ENCODE measurements at places on chromosomes 6 and 20.

- DNase-seq = no peak
Measured at GRCh38 chr20:46237227-46237626, 71.1 kb downstream of the CDH22 start.

- no peak for DNase-seq
Measured at GRCh38 chr20:47067776-47068175, 173.1 kb downstream of the EYA2 start.

DNA sequence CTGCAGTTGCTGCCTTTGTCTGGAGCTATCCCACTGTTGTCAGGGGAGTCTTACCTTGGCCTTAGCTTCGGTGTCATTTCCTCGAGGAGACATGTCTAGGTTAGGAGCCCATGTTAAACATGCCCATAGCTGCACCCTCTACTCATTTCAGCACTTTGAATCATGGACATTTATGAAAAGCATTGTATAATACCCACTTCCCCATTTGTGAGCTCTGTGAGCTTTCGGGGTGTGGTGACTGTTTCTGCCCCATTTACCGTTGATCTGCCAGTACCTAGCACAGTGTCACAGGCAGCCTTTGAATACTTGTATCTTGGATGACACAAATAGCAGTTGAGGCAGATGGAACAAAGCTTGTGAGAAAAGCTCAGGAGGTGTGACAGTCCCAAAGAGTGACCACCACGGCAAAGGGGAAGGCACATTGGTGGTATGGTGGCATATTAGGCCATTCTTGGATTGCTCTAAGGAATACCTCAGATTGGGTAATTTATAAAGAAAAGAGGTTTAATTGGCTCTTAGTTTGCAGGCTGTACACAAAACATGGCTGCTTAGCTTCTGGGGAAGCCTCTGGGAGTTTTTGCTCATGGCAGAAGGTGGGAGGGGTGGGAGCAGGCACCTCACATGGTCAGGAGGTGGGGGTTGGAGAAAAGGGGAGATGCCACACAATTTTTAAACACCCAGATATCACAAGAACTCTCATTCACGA, 42.0 kb downstream of the JARID2 start:
- DNase-seq = no peak

- DNase-seq = no peak
Measured at GRCh38 chr6:119308048-119308570, 41.5 kb downstream of the MAN1A1 start.

DNA sequence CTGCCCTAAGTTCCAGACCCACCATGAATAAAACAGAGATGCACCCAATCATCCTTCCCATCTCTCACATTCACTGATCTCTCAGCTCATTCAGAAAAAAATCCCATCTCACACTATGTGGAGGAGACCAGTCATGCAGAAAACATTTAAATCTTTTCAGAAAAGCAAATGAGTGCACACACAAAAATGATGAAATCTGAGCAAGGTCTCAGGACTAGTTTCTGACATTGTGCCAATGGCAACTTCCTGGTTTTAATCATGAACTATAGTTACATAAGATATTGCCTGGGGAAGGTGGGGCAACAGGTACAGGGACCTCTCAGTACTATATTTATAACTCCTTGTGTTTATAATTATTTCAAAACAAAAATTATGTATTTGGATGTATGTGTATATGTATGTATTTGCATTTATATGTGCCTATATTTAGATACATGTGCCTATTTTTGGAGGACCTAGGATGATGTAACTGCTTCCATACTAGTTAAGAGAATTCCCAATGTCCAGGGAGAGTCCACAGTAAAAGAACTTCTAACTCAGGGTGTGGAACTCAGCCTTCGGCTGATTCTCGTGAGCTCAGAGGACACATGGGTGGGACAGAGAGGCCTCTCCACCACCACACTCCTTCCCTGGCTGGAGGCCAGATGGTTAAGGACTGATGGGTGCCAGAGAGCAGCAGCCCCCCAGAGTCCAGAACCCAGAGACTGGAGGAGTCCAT, 71.7 kb upstream of the MAP3K4 start:
- DNase-seq = no peak
